ENCODE measurements at places on chromosomes 2 and 18.

DNA sequence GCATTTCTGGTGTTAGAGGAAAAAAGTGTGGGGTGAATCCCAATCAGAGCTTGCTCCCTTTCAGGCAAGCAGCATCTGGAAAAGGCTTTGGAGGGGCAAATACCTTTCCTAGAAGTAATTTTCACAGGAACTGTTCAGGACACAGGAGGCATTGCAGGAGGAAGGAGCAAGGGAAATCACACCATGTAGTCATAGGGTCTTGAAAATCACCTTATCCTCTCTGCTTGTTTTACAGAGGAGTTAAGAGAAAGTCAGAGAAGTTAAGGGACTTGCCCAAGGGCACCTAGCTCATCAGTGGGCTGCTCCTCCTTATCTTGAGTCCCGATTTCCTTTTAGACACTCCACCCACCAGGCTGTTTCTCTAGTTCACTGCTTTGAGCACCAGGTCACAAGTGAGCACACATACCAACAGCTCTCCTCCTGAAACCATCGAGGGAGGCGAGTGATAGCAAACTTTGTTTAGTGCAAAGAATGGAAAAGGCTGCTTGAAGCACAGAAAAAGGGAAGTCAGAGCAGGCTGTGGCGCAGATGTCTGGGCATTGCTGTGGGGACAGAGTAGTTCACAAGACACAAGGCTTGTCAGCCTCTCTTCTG, 89.2 kb upstream of the CXCR4 start:
- no peak for DNase-seq

DNA sequence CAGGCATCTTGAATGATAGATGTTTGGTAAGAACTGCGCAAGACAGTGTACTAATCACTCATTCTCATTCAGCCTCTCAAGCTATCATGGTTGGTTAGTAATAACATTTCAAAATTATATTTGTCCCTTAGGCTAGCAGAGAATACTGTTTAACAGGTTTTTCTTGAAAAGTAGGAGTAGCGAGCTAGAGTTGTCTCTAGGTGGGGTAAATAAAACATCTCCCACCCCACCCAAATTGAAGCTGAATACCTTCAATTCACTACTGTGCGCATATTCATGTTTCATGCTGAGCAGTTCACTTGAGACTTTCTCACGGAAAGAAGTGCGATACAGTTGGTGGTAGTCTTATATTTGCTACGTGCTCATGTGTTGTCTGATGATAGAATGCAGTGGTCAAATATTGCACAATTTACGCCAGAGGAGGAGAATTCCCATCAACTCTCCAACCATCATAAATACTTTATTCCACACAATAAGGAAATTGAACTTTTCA, 49.3 kb downstream of the NEDD4L start:
- DNase-seq: no peak

GRCh38 chr2:104340162-104340561, 513.8 kb upstream of the POU3F3 start:
- DNase-seq: no peak

DNA sequence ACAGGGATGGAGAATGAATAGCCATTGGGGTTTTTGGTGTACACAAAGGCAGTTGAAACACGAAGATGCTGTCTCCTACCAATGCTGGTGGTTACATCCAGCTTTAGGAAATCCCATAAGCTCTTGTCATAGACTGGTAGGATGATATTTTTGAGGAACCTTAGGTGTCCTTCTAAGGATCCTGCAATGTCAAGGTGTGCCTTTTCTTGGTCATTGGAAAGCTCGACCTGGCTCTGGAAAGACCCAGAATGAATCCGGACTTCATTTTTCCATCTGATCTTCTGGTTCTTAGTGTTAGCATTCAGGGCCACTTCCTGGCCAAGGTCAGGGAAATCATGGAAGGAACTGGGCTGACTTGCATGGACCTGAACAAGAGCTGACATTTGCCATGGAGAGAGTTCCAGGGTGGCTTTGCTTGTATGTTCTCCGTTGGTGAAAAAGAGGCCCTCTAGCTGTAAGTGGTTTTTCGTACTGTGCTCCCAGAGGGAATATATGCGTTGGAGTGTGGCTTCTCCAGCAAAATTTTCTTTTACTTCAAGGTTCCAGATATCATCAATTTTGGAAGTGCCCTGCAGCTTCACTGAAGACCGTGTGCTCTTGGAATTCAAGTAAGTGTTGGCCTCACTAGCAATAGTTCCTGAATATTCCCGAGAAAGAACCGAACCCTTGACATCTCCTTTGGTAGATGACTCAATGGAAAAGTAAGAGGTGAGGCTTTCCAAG, 38.0 kb downstream of the APOB start:
- no peak for DNase-seq

DNA sequence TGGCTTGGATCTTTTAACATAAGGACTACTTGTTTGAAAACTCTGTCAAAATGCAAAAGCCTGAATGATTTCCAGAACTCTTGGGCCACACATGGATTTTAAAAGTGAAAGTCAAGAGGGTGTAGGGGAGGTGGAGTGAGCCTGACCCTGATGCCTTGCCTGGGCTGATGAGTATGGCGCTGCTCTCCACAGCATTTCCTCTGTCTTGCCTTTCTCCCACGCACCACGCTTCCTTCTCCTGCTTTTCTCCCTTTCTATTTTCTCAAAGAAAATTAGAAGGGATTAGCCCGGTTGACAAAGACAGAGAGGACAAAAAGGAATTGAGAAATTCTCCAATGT, 207.0 kb upstream of the CCDC68 start:
- DNase-seq: no peak

DNA sequence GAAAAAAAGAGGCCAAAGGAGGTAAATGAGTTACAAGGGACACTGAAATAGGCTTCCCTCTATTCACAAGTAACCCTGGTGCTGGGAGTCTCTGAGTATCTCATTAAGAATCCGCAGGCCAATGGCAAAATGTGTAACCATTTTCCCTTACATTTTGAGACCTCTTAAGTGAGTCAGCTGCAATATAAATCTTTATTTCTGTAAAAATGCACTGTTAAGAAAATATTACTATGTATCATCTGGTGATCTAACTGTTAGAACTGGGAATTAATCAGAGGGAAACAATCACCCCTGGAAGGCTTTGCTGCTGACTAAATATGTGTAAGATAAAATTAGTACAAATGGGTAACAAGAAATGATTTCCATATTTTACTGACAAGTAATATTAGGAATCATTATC, 483.1 kb upstream of the CHST9 start:
- no peak for DNase-seq

DNA sequence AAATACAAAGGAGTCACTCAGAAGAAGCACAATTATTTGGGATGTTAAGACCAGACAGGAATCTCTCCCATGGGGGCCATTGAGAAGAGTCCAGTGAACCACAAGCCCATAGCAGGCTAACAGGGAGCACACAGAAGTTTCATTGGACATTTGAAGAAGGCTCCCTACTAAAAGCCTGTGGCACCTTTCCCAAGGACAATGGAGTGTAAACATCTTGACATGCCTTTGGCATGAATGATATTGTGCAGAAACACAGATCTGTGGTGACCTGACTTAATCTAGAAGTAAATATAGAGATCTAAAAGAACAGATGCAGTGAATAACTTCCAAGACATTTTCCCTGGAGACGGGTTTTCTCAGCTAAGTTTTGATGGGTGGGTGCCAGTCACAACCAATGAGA, 221.5 kb downstream of the EPHA4 start:
- no peak for DNase-seq

All from CD4-positive, alpha-beta memory T cell (primary cell).